Lung (tissue), 17 donors: ENCODE measurements at places on chromosomes 1 and 21. TPM values are rescaled to one million over a fixed set of nuclear protein-coding genes. Genes with fewer than 3 reads are reported as not detected.

CLCA4 gene
- polyA plus RNA-seq: 0.16 TPM

FCRL3 gene
- polyA plus RNA-seq: 0.84 TPM

SLC26A9 gene
- 17.3 TPM for polyA plus RNA-seq

- no peaks in the 10 kb centered on the region for H3K36me3 ChIP-seq
- no peak overlapping the region for H3K27ac ChIP-seq
- H3K27me3 ChIP-seq: no peaks in the 10 kb centered on the region
- DNase-seq: no peak
- no peaks in the 10 kb centered on the region for H3K4me1 ChIP-seq
Observed at GRCh38 chr1:230594214-230594773, 48.0 kb upstream of the COG2 start.

- no peak for DNase-seq
- no peaks in the 10 kb centered on the region for H3K36me3 ChIP-seq
- H3K4me1 ChIP-seq: peaks cover 21% of the 10 kb centered on the region
- no peak overlapping the region for H3K4me3 ChIP-seq
- no peak overlapping the region for H3K27ac ChIP-seq
Observed at GRCh38 chr1:59601041-59601441, 213.7 kb upstream of the HOOK1 start.

DNA sequence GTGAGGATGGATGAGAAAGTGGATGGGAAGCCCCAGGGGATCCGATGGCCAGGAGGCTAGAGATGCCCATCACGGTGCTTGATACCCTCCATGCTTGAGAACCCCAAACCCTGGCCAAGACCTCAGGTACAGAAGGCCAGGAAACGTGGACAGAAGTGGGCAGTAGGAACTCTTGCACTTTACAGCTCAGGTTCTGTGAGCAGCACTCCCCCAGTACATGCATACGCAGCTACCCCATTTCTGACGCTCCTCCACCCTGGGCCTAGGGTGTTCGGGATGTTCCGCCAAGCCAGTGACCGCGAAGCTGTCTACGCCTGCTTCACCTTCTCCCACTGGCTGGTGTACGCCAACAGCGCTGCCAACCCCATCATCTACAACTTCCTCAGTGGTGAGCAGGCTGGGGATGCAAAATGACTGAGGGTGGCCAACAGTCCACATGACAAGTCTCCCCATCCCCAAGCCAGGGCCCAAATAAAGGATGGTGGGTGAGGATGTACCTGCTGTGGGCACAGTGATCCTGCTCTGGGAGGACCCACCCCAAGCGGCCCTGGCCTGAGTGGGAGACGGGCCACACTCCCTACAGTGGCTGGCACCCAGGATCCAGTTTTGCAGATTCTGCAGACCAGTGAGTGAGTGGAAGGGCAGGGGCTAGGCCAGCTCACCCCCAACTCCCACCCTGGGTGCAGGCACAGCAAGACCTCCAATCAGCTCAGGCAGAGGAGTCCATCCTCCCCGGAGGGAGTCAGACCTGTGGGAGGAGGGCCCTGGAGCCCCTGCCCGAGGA, 7.4 kb downstream of the HCRTR1 start:
- peaks cover 4% of the 10 kb centered on the region for H3K36me3 ChIP-seq
- H3K27ac ChIP-seq: peak overlapping the region; percentile 0
- H3K4me3 ChIP-seq: no peak overlapping the region
- no peaks in the 10 kb centered on the region for H3K27me3 ChIP-seq

DNA sequence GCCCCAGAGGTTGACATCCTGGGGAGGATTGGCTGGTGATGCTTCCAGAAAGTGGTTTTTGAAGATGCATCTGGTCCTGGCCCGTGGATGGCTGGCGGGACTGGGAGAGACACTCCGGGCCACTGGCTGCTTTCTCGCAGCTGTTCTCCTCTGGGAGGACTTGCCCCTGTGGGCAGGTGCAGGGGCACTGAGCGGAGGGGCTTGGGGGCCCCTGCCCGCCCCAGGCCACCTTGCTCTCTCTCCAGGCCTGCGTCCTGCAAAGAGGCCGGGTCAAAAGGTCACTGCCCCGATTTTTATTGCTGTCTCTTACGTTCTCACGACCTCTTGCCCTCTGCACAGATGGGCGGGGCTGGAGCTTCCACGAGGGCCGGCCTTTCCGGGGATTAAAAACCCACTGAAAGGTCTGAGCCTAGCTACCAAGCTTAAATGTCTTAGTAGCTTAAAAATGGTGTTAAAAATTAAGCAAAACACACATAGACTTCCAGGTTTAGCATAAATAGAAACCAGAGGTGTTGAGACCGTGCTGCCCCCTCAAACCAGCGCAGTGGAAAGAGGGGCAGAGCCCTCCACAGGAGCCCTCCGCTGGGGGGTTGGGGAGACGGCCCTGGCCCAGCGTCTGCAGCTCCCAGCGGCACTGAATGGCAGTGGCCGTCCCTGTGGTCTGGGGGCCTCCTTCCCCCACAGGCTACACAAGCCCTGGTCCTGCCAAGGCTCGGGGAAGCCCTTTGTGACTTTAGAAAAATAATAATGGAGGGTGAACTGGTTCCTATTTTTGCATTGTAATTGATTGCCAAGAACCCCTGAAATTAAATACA, 43.9 kb downstream of the SKI start:
- H3K27ac ChIP-seq: no peak overlapping the region
- no peak overlapping the region for H3K4me3 ChIP-seq
- no peaks in the 10 kb centered on the region for H3K36me3 ChIP-seq
- DNase-seq: no peak
- H3K27me3 ChIP-seq: no peaks in the 10 kb centered on the region
- H3K4me1 ChIP-seq: peaks cover 76% of the 10 kb centered on the region

DNA sequence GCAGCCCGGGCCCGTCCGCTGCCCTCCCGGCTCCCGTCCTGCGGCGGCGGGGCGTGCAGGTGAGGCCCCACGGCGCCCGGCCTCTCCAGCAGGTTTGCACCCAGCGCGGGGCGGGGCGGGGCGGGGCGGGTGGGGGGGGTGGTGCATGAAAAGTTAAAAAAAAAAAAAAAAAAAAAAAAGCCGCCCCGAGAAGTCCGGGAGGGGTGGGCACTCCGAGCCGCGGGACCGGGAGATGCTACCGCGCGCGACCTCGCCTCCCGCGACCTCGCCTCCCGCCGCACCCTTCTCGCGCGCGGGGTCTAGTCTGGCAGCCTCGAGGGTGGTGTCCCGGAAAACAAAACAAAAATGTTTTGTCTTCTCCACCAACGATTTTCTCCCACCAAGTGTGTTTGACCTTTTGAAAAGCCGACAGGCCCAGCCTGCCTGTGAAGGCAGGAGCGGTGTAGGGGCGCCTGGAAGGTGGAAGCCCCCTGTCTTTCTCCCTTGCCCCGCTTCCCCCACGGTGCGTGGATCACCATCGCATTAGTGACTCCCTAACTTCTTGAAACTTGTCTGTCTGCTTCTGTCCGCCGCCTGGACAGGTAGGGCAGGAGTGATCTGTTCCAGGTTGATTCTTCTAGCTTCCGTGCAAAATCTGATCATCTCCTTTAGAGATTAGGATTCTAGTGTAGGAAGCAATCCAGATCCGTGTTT, 569 bp downstream of the RCAN3 start:
- no peaks in the 10 kb centered on the region for H3K36me3 ChIP-seq
- peak; percentile 15 for DNase-seq
- H3K4me3 ChIP-seq: peak overlapping the region; percentile 73
- peaks cover 7% of the 10 kb centered on the region for H3K27me3 ChIP-seq
- H3K4me1 ChIP-seq: no peaks in the 10 kb centered on the region

DNA sequence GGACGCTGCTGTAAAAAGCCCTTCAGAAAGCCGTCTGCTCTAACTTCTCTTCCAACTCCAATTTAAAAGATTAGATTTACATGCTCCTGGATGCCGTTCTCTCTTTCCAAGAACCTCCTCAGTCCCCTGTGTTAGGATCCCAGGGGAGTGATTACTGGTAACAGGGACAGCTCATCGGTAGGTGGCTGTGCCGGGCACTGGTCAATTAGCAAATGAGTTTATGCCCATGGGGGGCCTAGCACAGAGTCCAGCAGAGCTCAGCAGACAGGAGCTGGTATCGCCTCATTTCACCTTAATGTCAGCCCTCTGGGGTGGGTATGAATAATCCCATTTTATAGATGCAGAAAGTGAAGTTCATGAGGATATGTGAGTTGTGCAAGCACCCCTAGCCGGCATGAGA, 191.9 kb downstream of the GRIK3 start:
- DNase-seq: no peak
- no peak overlapping the region for H3K4me3 ChIP-seq
- no peaks in the 10 kb centered on the region for H3K4me1 ChIP-seq
- H3K36me3 ChIP-seq: no peaks in the 10 kb centered on the region
- no peak overlapping the region for H3K27ac ChIP-seq
